Naive thymus-derived CD8-positive, alpha-beta T cell (primary cell): ENCODE measurements at places on chromosomes 6 and 20. TPM values are rescaled to one million over a fixed set of nuclear protein-coding genes. Genes with fewer than 3 reads are reported as not detected.

DNA sequence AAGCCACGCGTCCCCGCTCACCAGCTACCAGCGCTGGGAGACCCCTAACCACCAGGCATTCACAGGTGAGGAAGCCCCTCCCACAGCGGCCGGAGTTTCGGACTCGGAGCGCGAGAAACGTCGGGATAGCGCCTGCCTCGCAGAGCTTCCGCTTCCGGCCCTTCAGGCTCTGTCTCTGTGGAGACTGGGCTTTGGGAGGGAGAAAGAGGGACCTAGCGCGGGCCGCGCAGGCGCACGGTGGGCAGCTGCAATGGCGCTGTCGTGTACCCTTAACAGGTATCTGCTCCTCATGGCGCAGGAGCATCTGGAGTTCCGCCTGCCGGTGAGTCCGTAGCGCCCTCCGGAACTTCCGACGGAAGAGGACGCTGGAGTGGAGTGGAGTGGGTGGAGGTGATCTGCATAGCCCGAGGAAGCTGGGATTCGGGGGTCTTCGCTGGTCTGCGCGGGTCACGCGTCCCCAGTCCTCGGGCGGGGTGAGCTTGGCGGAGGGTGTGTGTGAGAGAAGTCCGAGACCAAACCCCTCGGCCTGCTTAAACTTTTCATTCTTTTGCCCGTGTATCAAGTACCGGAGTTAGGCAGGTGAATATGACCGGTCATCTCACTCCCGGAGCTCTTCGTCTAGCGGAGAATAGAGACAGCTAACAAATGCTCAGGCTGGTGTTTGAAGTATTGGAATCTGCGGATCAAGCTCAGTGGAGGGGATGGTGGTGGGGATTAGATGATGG lies at the start of gene TRMT11:
Gene TRMT11 (plus strand): TSS at position 240 of the 725 bp plus-strand sequence. CDS start 11 bp downstream, at position 251.
- peak; percentile 75 for DNase-seq

The CLDN20 gene
- polyA plus RNA-seq = not detected

- peak; percentile 9 for DNase-seq
Measured at GRCh38 chr6:127515234-127515793, 3.8 kb downstream of the MTCL3 start.

- no peak for DNase-seq
Measured at GRCh38 chr20:50569864-50570836, 60.0 kb downstream of the PTPN1 start.

GRCh38 chr6:37463110-37463509 lies 30.1 kb downstream of the CMTR1 start:
- no peak for DNase-seq

- no peak for DNase-seq
Measured at GRCh38 chr6:10451394-10451793, 36.5 kb upstream of the TFAP2A start.

DNA sequence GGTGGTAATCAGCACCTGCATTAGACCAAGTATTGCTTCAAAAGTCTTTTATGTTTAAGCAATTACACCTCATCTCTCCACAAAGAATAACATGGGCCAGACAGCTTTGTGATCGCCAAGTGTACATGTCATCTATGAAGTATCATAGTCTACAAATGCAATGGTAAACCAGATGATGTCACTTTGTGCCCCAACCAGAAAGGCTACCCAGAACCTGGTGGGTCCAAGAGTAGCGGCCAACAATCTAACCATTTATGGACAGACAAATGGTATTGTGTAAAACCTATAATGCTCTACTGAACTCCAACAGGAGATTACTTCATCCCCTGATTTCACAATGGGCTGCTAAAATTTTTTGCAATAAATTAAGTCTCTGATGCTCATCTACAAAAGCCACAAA lies 295.9 kb downstream of the GMDS start:
- no peak for DNase-seq

DNA sequence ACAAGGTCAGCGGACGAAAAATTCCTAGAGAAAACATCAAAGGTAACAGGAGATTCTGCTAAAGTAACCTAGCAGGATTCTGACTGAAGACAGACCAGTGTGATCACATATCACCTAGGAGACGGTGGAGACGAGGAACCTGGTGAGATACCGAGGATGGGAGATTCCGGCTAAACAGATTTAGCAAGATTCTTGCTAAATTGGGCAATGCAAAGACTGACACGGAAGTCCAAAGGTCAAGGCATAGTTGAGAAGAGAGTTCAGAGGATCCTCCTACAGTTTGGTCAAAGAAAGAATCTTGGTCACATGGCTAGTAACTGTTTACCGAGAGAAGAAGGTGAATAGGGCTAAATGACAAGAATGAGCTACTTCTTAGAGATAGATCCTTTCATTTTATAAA lies 61.1 kb downstream of the TMEM170B start:
- no peak for DNase-seq

DNA sequence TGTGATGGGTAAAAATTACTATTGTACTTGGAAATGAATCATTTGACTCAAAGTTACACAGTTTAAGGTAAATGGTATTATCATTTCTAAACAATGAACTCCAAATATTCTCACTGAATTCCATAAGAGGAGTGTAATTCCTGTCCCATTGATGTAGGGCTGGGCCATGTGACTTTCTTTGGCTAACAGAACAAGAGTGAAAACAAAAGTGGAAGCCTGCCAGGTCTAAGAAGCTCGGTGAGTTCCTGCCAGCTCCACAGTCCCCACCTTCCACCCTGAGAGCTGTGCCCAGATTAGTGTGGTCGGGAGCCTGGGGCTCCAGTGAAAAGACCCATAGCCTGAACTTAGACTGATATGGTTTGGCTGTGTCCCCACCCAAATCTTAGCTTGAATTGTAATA lies 24.6 kb downstream of the TBXT start:
- no peak for DNase-seq

DNA sequence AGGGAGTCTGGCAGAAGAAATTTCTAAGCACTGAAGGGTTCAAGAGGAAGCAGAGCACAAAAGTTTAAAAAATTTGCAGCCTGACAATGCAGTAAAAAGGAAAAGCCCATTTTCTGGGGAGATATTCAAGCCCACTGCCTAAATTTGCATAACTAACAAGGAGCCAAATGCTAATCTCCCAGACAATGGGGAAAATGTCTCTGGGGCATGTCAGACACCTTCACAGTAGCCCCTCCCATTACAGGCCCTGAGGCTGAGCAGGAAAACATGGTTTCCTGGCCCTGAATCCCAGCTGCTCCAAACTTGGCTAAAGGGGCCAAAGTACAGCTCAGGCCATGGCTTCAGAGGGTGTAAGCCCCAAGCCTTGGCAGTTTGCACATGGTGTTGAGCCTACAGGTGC lies 908.5 kb upstream of the MANEA start:
- DNase-seq = no peak

The CLPSL2 gene
- polyA plus RNA-seq = not detected

DNA sequence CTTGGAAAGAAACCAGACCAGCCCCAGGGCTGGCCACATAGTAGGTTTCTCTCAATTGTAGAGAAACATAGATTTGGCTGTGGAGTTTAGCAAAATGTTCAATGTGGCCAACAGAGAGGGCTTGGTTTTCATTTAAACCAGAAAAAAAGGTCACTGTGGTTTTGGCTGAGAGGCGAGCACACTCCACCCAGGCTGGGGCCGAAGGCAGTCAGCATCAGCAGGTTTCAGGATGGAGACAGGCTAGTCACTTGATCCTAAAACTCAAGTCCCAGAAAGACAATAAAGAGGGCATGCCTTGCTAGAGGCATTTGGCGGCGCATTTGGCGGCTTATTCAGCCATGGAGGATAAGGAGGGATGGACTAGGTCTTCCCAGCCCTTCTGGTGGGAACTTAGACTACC lies 73.1 kb downstream of the PRND start:
- DNase-seq = no peak

DNA sequence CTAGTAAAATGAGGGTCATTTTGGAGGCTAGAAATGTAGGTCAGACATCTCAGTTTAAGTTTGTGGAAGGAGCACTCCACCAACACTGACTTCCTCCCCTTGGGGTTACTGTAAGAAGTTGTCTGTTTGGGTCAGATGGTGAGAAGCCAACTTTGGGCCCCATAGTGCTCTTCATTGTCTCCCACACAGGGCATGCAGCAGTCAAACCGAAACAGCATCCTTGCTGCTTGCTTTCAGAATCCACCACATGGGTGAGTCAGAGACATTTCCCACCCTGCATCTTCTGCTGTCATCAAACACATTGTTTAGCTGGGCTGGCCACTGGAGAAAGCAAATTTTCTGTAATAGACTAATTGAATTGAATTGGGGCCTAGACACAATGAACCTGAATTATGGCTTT lies 16.8 kb downstream of the IL17F start:
- no peak for DNase-seq

- DNase-seq = no peak
Measured at GRCh38 chr20:58401162-58401561, 12.1 kb downstream of the VAPB start.

- DNase-seq = no peak
Measured at GRCh38 chr6:81158956-81159355, 593.5 kb downstream of the TENT5A start.

DNA sequence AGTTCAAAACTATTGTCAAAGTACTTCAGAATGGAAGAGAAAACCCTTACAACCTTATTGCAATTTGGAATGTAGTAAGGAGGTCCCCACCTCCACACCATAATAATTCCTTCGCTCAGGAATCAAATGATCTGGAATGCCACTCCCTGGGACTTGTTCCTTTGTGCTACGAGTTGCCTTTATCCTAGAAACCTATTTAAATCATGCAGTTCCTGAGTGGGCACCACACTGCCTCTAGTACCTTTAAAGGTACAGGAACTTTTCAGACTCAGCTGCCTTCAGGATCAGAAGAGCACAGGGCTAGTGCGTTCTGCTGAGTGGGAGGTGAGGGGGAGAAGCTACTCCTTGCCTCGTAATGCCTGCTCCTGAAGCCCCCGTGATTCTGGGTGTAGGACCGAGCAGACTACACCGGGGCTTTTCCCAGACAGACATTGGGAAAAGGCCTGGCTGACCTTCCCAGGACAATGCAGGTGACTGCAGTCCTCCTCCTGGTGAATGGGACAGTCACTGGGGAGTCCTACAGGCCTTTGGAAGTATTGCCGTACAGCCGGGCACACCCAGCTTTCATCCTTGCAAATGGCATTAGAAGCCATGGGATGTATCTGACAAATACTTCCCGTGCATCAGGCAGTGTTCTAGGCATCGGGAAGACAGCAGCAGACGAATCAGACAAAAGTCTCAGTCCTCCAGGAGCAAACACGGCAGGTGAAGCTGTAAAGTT lies 11.8 kb upstream of the TUBB2B start:
- DNase-seq = no peak

DNA sequence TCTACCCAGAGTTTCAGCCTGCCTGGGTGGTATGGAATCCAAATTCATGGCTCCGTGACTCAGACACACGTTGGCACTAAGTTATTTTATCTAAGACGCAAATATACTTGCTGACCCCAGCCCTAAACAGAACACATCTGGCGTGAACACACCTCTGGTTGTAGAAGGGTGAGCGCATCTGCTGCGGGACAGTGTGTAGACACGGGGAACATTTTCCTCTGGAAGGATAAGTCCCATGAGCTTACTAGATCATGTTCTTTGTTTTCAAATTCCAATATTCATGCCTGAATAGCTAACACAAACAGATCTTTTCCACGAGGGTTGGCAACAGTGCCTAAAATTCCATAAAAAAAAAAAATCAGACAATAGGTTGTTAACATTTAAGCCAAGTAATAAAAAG lies 87.8 kb downstream of the TMEM170B start:
- DNase-seq = no peak

GRCh38 chr6:156175433-156175832 lies 601.7 kb upstream of the ARID1B start:
- no peak for DNase-seq

- DNase-seq = no peak
Measured at GRCh38 chr6:20069021-20069522, 143.2 kb downstream of the MBOAT1 start.

The MMUT gene
- 9.5 TPM for polyA plus RNA-seq

- no peak for DNase-seq
Measured at GRCh38 chr6:24307881-24308280, 50.0 kb downstream of the DCDC2 start.

The ADISSP gene
- polyA plus RNA-seq = 32.4 TPM

The ADGB gene
- not detected for polyA plus RNA-seq

The SLC17A9 gene
- polyA plus RNA-seq = 1.5 TPM

- DNase-seq = no peak
Measured at GRCh38 chr20:1587781-1588532, 30.5 kb upstream of the SIRPD start.

The TAGAP gene
- polyA plus RNA-seq = 98.2 TPM

The PCED1A gene
- 21.9 TPM for polyA plus RNA-seq

DNA sequence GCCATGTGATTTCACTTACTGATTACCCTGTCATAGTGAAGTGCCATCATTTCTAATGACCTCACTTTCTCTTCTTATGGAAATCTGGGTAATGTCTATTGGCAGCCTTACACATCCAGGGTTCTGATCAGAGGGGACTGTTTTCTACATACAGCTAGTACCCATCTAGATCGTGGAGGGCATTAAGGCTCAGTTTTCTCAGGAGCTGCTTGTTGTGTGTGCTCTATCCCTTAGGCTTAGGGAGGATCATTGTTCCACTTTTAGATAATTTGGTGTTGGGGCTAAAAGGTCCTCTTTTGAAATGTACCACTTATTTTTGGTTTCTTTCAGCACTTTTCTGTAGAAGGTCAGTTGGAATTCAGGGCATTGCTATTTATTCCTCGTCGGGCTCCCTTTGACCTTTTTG lies 3.8 kb downstream of the HSP90AB1 start:
- no peak for DNase-seq

The RCAN2 gene
- polyA plus RNA-seq = not detected

DNA sequence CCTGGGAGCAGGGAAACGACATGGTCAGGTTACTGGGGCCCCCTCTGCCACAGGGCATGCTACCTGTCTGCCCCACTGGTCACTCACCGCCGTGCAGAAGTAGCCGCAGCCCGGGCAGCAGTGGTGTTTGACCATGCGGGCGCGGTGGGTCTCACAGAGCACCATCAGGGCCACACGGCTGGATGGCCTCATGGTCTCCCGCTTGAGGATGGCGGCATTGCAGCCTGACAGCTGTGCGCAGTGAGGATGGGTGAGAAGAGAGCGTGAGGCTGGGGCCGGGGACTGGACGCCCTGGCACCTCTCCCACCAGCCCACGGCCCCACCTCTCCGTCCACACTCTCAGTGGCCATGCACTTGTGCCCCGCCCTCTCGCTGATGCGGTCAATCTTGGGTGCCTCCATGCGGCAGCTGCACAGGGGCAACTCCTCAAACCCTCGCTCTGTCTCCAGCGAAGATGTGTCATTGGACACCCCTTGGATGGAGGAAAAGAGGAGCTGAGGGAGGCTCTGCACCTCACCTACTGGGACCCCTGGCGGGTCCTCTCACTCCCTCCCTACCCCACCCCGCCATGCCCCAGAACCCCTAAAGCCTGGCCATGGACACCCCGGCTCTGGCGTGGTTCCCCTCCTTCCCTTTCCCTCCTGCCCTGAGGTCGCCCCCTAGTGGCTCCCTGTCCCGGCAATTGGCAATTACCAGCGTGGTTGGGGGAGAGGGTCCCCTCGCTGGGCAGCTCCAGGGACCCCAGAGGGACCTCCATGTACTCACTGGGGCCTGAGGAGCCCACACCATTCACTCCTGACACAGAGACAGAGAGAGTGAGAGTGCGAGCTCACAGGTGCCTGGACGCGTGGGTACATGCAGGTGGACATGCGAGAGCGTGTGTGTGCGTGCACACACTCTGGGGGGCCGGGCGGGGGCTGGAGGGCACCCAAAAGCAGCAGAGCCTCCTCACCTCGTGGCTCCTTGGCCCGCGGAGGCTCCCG lies 8.9 kb downstream of the EHMT2 start:
- peak; percentile 45 for DNase-seq

The AAR2 gene
- polyA plus RNA-seq = 41.5 TPM

The SAMD3 gene
- 19.2 TPM for polyA plus RNA-seq
